Panc1 (cell line): ENCODE measurements at places on chromosomes 5 and 9. TPM values are rescaled to one million over a fixed set of nuclear protein-coding genes. Genes with fewer than 3 reads are reported as not detected.

The GPRIN1 gene
- 18.9 TPM for total RNA-seq

The DNAJA1 gene
- 246 TPM for total RNA-seq

GRCh38 chr9:129823935-129824601, at the start of gene TOR1A:
Gene TOR1A (minus strand): TSS chr9:129824136. CDS start chr9:129824085, 51 bp downstream.
- H3K27ac ChIP-seq = peak within 1 kb of the TSS; percentile 66
- no peaks in the 10 kb centered on the region for H3K27me3 ChIP-seq
- no peaks in the 10 kb centered on the region; the same call in 1 of the 2 replicates for H3K36me3 ChIP-seq
- H3K4me3 ChIP-seq = peak within 1 kb of the TSS; percentile 60
- H3K4me1 ChIP-seq = no peaks in the 10 kb centered on the region
- peak; percentile 62 for DNase-seq

- DNase-seq = no peak
- H3K4me1 ChIP-seq = no peaks in the 10 kb centered on the region
- H3K27ac ChIP-seq = no peak overlapping the region
Measured at GRCh38 chr5:74094096-74094781, 468.2 kb downstream of the ARHGEF28 start.
